ENCODE measurements at places on chromosomes 3 and 15.

DNA sequence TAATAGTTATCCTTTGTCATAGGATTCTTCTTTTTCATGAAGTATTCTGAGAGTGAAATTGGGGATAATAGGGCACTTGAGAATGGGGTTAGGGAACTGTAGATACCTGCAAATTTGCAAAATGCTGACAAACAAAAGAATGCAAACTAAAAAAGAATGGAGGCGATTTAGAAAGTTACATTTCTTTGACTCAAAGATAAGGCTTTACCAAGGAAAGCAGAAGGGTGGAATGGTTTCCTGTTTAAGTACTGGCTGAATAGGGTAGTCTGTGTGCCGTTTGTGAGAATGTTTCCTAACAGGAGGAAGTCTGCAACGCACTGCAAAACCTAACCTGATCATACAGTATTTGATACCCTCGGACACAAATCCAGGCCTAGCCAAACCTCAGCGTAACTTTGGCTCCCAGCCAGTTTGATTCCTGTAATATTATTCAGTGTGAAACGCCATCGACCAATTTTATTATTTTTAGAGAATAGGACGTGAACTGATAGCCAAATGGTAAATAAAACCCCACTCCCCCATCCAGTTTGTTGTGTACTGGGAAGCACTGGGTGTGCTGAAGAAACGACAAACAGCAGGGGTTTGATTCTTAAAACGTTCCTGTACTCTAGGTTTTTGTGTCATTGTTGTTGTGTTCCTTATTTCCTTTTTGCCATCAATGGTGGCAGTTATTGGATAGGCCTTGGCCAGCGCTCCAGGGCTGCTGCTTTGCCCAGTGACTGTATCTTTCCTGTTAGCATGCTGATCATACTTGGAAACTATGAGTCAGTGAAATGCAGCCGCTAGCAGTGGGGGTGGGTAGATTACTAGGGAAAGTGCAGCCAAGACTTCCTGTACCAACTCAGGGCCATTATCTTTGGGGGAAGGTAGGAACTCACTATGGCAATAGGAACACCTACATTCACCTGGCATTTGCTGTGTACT is 148.0 kb upstream of the TBL1XR1 start:
- DNase-seq: peak; percentile 84

GRCh38 chr3:119635719-119636118 is 24.7 kb downstream of the POPDC2 start:
- no peak for DNase-seq

DNA sequence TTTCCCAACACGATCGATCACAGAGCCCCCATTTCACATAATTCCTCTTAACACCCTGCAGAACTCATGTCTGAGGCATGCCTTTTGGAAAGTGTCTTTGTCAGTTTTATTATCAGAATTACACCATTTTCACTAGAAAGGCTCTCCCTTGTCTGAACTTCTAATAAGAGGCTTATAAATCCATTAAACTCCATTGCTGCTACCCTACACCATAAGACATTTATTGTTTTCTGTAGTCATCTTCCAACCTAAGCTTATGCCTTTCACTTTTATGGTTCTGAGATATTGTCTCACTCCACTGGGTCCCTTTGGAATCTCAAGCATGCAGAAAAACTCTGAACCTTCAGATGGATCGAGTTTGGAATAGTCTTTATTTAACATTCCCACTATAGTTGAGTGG is 50.2 kb upstream of the TPM1 start:
- no peak for DNase-seq

DNA sequence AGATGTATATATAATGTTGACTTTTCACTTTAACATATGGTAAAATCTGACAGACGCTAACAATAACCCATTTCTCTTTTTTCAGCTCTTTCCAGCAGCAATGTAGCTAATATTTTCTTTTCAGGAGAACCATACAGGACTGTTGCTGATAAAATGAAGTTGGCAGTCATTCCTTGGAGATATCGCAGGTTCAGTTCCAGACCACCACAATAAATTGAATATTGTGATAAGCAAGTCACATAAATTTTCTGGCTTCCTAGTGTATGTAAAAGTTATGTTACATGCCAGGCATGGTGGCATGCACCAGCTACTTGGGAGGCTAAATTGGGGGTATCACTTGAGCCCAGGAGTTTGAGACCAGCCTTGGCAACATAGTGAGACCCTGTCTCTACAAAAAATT is 31.9 kb upstream of the TM4SF1 start:
- no peak for DNase-seq

DNA sequence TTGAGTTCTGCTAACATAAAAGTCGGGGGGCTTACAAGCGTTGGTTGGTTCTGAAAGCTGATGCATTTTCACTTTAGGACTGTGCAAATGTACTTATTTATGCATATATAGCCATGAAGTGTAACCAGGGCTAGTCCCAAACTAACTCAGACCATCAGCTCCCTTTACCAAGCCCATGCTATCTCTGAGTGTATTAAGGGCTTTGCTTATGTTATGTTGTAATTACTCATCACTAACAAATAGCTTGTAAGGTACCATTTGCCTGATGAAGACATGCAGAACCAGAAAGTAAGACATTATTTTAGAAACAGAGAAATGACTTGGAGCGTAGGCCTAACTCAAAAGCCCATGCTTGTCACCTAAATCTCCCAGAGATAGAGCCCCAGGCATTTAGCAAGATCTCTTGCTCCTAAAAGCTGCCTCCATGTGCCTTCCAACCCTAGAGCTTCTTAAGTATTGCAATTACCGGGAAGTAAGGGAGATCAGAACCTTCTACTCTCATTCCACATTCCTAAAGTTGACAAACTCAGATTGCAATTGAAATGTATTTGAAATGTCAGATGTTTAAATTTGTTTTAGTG is 362.9 kb upstream of the RBMS3 start:
- DNase-seq: no peak

DNA sequence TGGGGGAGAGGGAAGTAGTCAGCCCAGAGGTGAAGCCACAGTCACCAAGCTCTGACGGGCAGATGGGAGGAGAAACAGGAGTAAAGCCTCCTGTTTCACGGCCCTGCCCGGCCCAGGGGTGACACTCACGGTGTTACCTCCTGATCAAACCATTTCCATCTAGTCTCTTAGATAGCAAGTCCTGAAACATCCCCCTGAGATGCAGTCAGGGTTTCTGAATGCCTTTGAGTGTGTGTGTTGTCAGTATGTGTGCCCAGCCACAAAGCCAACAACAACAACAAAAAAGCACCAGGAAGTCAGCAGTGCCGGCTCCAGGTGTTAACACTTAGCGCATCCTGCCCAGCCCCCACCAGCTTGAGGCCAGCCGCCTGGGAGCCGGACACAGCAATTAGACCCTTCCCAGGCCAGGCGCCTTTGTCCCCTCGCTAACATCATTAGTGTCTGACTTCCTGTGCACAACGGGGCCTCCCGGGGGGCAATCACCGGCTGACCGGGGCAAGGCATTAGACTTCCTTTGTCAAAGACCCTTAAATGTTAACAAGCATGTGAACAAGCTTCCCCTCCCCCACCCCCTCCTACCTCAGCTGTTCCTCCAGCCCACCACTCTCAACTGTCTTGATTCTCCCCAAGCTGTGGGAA is 34.5 kb downstream of the IL17RD start:
- DNase-seq: no peak

DNA sequence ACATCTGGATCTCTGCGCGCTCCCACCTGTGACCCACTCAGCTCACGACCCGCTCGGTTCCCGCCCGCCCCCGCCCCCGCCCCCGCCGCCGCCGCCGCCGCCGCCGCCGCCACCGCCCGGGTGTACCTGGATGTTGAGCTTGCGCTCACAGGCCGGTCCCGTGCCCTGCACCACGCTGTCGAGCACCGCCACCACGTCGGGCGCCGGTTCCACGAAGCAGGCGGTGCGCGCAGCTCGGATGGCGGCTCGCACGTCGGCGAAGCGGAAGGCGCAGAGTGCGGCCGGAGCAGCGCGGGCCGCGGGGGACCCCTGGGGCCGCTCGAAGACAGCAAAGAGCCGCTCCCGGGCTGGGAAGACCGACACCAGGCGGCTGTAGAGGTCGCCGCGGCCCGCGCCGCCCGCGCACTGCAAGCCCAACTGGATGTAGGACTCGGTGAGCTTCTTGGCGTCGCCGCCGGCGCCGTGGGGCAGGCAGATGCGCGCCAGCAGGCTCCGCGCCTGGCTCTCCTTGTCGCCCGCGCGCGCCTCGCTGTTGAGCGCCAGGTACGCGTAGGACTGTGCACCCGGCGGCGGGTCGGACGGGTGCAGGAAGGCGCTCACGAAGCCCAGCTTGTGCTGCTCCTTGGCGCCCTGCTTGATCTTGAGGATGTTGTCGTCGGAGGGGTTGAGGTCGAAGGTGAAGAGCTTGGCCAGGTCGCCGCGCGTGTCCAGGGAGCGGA is 1.1 kb downstream of the PLXND1 start:
- no peak for DNase-seq

- DNase-seq: no peak
Measured at GRCh38 chr3:146889626-146890025, 284.5 kb upstream of the PLSCR5 start.

DNA sequence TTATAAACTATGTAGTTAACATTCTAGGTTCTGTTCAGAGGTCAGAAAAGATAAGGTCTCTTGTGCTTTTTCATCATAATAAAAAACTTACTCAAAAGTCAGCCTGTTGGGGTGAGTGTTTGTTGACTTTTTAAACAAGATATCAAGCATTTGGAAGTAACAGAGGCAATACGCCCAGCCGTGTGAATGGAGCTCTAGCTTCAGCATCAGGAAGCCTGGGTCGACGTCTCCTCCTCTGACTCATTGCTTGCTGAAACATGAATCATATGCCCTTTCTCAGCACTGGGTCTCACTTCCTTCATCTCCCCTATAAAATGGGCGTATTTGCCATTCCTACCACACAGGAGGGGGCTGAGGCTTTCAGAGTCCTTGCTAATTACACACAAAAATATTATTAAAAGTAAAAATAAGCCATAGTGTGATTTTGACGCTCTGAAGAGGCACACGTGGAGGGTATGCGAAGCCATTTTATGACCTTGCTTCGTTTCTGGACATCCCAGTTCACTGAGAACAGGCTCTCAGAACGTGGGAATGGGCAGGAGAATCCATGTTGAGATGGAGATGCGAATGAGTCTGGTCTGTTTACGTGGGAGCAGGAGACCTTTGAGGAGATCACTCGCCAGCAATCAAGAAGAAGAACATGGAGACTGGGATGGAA is 220.8 kb upstream of the TPRG1 start:
- DNase-seq: no peak

GRCh38 chr3:148992027-148992634 is 791 bp downstream of the GYG1 start:
- DNase-seq: no peak

DNA sequence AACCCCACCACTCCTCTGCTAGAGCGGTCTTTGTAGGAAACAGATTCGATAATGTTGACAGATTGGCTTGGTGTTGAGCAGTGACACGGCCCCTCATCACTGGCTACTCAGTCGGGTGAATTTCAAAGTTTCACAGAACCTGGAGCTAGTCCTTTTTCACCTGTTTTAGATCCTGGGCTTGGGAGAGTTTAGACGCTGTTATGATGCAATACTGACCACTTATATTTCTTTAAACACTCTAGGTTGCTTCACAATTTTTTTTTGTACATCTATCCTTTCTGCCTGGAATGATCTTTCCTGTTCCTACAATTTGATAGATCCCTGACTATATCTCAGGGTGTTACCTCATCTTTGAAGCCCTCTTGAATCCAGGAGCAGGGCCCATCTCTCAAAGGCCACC is 97.1 kb upstream of the ATP10A start:
- DNase-seq: no peak

- no peak for DNase-seq
Measured at GRCh38 chr3:187629711-187630110, 40.5 kb downstream of the SST start.

- no peak for DNase-seq
Measured at GRCh38 chr3:167772992-167773391, 37.5 kb downstream of the SERPINI1 start.

GRCh38 chr15:25892126-25892525 is 29.0 kb upstream of the ATP10A start:
- no peak for DNase-seq

DNA sequence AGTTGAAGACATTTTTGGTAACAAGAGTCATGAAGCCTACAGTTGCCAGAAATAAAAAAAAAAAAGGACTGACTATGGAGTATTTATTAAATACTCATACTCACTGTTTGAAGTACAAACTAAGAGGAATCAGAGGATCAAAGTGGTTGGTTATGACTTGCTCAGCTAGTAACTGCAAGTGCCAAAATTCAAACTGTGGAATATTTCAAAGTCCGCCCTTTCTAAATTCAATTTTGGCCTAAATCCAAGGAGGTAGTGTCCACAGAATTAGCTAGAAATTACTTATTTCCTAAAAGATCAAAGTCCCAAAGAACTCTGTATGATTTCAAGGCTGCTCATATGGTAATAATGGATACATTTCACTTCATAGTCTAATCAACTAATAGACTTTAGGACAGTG is 274.5 kb downstream of the ZBTB20 start:
- no peak for DNase-seq

- no peak for DNase-seq
Measured at GRCh38 chr3:71581457-71582035, 2.0 kb downstream of the FOXP1 start.

DNA sequence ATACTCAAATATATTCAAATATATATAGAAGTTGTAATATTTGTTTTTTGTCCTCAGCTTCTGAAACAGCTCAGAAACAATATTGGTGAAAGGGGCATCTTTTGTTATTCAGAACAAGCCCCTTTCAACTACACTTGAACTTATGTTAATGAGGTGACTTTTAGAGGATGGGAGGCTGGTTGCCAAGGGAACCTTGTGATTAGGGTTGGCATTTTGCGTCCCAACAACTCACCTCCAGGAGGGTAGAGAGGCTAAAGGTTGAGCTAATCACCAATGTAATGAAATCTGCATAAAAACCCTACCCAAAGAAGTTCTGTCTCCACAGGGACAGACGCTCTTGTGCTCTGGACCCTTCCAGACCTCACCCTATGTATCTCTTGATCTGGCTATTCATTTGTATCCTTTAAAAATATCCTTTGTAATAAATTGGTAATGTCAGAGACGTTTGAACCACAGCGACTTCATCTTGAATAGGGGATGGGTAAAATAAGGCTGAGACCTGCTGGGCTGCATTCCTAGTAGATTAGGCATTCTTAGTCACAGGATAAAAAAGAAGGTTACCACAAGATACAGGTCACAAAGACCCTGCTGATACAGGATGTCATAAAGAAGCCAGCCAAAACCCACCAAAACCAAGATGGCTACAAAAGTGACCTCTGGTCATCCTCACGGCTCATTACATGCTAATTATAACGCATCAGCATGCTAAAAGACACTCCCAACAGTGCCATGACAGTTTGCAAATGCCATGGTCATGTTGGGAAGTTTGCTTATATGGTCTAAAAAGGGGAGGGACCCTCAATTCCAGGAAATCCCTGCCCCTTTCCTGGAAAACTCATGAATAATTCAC is 111.1 kb downstream of the FMN1 start:
- no peak for DNase-seq

- peak; percentile 32 for DNase-seq
Measured at GRCh38 chr15:91855684-91856489, 2.4 kb downstream of the SLCO3A1 start.

- no peak for DNase-seq
Measured at GRCh38 chr3:181316482-181316881, 326.9 kb upstream of the DNAJC19 start.
